ENCODE measurements at places on chromosomes 2 and 18.

GRCh38 chr2:42939411-42940206 is 147.2 kb upstream of the HAAO start:
- H3K4me3 ChIP-seq = no peak overlapping the region
- H3K36me3 ChIP-seq = no peaks in the 10 kb centered on the region
- peaks cover 42% of the 10 kb centered on the region for H3K4me1 ChIP-seq
- no peak for DNase-seq
- no peaks in the 10 kb centered on the region for H3K27me3 ChIP-seq

DNA sequence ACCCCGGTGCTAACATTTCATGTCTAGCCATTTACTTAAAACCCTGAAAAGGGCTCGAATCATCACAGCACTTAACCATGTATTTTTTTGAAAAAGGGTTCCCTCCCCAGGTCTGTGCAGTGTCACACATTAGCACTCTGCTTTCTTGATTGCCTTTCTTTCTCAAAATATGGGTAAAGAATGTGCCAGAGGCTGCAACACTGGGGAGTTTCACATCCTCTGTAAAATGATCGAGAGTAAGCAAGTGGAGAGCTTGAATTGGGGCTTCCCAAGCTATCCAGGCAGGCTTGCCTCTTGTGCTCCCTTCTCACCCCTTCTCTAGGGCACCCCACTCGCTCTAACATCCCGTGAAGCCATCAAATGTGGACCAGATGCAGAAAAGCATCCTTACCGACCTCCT is 177.0 kb upstream of the CCDC68 start:
- H3K36me3 ChIP-seq = no peaks in the 10 kb centered on the region
- H3K27me3 ChIP-seq = no peaks in the 10 kb centered on the region
- no peak for DNase-seq
- H3K27ac ChIP-seq = no peak overlapping the region

- H3K36me3 ChIP-seq = no peaks in the 10 kb centered on the region
- DNase-seq = no peak
- H3K27ac ChIP-seq = peak overlapping the region; percentile 91
- H3K4me3 ChIP-seq = no peak overlapping the region
- peaks cover 100% of the 10 kb centered on the region for H3K4me1 ChIP-seq
Measured at GRCh38 chr2:20616341-20616871, 34.5 kb downstream of the HS1BP3 start.

DNA sequence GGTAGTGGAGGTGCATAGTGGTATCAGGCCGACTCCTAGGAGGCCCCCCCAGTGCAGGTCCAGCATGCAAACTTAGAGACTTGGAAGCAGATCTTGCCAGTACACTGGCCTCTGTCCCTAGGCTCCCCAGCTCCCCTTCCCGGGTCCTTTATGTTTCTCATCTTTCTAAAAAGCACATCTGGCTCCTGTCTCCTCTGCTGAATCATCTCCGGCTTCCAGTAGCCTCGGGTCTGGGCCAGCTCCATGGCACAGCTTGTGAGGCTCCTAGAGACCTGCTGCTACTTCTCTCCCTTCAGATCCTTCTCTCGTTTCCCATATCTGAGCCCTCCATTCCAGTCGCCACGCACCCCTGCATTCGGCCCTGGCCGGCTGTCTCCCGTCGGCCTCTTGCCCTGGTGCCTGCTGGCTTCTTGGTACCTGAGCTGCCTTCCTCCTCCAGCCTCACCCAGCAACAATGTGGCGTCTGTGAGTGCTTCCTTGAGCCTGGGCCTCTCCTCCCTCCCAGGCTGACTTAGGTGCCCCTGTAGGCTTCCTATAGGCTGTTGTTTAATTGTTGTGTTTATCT is 6.6 kb downstream of the TRAF3IP1 start:
- H3K4me1 ChIP-seq = peaks cover 4% of the 10 kb centered on the region
- H3K27ac ChIP-seq = no peak overlapping the region
- H3K4me3 ChIP-seq = no peak overlapping the region
- no peaks in the 10 kb centered on the region for H3K27me3 ChIP-seq
- no peaks in the 10 kb centered on the region for H3K36me3 ChIP-seq
- no peak for DNase-seq
